ENCODE measurements at places on chromosomes 4 and X.

DNA sequence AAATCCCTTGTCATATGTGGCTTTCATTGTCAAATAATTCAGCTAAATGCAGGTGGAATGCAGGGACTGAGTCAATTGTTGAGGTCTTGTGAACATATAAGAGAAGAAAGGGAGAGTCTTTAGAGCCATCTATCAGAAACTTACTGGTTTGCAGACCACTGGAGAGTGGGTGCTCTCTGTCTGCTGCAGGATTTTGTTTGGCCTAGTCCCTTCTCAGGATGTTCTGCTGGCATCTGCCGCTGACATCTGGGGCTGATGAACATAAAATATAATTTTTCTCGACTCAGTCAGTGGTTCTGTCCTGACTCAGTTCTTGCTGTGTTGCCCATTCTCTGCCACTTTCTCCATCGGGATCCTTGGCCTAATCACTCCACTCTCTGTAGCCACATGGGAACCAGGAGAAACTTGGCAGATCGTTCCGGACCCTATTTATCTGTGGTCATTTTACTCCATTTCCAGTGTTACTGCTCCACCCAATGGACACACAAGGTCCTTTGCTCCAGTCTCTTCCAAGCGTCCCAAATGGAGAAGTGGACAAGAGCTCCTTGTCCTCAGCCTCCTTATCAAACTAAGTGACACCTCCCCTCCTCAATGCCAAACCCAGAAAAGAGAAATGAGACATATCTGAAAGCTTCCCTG is 436.2 kb downstream of the FAT4 start:
- no peak for DNase-seq

DNA sequence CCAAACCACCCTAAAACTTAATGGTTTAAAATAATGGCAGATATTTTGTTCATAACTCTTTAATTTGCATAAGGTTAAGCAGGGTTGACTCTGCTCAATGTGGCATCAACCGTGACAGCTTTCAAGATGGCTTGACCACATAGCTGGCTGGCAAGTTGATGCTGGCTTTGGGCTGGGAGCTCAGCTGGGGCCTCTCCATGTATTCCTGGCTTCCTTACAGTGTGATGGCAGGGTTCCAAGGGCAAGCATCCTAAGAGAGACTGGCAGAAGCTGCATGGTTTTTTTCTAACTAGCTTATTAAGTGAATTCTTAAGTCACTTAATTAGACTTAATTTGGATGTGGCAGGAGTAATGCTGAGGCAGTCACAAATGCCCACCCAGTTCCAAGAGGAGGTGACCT is 4.5 kb downstream of the RP2 start:
- no peak for DNase-seq

DNA sequence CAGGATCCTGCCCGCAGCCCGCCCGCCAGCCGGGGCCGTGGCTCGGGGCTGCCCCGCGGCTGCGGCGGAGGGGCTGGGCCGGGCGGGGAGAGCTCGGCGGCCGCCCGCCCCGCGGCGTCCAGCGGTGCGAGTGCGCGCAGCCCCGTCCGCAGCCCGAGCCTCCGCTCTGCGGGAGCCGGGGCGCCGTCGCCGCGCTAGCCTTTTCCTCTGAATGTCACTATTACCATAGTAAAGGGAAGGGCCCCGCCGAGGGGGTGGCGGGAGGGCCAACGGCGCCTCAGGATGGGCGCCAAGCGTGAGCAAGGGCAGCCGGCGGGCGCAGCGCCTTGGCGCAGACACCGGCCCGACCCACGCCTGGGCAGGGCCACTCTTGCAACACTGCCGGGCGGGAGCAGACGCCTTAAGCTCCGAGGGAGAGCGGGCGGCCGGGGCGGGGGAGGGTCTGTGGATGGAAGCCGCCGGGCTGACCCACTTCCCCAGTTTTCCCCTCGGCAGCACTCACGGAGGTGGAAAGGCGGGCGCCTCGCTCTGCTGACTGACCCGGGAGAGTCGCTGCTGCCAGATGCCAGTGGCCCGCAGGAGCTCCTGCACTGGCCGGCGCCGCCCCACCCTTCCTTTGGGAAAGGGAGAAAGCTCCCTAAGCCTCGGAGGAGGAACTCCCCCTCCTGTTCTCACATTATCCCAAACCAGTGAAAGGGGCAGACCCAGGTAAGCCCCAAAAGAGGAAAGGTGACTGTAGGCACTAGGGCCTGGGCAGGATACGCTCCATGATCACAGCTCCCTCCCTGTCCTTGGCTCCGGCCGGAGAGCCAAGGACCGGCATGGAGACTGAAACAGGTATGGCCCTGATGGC is 329.4 kb downstream of the HNRNPD start:
- no peak for DNase-seq

DNA sequence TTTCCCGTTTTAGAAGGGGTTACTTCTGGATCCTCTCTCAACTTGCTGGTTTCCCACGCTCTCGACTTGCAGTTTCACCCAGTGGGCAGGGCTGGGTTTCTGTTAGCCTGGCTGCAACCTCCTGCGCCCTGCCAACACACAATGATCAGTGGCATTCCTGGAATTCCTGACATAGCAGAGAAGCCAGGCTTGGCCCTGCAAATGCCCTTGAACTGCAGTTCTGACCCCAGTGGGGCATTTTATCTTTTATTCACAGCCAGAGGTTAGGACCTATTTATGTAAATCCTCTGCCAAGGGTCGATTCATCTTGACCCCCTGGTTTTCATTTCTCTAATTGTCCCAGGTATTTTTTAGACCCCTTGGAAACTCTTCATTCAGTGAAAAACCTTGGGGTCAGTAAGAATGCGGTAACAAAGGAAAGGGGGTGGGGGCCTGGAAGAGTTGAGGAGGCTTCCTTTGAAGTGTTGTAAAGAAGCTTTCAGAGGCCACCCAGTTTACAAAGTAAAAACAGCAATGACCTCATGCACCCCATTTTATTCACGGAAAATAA is 217.6 kb downstream of the ZNF674 start:
- DNase-seq = no peak

DNA sequence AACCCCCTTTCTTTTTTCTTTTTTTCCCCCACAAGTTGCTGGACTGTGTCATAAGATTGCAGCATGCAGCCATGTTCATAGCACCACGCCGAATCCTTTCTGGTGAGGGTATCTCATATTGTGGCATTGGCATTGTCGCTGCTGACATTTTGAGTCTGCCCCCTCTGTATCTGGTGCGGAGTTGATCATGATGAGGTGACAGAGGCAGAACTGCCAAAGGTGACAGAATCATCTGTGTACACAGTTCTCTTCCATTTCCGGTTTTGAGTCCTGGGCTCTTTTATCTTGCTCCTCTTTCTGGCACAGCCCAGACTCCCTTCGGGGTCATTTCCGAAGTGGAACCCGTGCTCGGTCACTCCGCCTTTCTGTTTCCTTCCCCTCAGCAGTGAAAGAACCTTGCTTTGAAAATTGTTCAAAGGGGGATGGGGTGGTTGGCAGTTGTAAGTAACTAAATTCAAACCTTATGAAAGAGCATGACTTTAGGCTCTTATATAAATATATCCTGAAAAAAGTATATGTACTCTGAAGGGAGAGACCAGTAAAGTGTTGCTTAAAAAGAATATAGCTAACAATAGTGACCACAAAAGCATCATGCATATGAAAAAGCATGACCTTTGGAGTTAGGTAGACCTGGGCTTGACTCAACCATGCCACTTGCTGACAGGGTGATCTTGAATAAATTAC is 55.0 kb upstream of the BMP2K start:
- DNase-seq = no peak

DNA sequence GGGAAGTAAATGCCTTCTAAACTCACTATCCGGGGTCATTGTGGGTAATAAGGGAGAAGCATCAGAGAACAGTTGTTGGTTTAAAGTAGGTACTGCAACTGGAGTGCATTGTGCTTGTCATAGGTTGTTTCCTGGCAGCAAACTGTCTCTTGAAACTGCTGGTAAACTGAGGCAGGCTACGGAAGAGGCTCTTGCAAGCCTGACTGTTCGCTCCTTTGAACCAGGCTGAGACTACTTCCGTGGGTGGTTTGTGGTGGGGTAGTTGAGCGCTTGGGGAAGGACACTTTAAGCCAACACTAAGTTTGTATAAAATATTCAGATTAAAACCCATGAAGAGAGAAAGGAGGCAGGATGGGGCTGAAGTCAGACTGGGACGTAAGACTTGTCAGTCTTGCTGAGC is 45.2 kb upstream of the WDR1 start:
- DNase-seq = no peak
